ENCODE measurements at places on chromosomes 16 and 17. TPM values are rescaled to one million over a fixed set of nuclear protein-coding genes. Genes with fewer than 3 reads are reported as not detected.

DNA sequence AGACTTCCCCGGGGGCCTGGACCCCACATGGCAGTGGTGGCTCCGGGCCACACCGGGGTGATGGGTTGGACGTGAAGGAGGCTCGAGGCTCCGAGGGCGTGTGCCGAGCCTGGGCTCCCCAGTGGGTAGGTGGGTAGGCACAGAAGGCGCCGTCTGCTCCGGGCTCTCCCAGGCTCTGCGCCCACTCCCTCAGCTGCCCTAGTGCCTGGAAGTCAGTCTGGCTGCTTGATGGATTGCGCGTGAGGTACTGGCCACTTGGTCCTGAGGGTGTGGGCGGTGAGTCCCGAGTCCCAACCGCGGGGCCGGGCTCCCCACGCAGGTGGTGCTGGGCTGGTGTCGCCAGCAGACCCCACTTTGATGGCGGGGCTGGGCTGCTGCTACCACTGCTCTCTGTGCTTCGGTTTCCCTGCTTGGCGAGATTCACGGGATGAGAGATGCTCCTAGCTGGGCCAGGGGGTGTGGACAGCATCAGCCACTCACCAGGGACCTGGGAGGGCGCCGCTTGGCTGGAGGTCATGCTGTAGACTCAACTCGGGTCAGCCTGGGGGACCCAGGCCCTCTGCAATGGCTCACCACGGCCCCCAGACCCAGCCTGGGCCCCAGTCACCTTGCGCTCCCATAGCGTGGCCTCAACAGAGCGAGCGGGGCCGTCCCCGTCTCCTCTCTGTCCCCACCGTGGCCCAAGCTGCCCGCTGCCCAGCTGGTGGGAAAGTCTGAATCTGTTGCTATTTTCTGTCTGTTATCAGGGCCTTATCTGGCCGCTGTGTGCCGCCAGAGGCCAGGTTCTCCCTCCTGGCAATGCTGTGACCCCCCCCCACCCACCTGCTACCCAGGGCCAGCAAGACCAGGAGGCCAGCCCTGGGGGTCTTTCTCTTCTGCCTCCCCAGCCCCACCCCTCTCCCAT lies 26.1 kb downstream of the ZFPM1 start:
- DNase-seq, result no peak

DNA sequence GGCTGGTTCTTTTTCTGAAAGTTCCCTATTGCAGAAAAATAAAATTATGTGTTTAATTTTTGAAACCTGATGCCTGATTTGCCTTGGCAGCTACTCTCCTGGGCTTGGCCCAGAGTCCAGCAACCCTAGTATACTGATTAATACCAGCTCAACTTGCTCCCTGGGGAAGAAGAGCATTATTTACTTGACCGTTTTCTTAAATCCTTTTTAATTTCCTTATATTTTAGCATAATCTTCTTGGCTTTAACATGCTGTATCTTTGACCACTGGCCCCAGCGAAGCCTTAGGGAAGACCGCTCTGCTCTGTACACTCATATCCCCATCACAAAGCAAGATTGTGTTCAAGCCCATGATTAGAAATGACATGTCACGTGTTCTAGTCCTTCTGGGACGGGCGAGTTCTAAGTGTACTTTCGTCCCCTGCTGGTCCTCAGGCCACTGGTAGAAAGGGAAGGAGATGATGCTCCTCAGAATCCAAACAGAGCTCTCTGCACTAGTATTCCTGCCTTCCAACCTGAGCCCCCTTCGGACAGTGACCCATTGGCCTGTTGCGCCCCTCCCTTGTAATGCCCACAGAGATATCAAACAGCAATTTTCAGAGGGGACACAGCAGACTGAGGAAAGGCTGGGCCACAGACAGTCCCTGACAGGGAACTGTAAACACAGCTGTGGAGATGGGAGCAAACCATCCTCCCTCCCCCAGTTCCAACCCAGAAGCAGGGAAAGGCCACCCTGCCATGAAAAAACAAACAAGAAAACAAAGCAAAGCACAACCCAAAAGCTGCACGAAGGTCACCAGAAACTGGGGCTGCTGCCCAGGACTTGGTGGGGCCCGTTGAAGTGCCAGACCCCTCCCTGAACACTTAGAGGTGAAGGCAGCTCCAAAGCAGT lies 4.3 kb upstream of the EZH1 start:
- peak; percentile 5 for DNase-seq

DNA sequence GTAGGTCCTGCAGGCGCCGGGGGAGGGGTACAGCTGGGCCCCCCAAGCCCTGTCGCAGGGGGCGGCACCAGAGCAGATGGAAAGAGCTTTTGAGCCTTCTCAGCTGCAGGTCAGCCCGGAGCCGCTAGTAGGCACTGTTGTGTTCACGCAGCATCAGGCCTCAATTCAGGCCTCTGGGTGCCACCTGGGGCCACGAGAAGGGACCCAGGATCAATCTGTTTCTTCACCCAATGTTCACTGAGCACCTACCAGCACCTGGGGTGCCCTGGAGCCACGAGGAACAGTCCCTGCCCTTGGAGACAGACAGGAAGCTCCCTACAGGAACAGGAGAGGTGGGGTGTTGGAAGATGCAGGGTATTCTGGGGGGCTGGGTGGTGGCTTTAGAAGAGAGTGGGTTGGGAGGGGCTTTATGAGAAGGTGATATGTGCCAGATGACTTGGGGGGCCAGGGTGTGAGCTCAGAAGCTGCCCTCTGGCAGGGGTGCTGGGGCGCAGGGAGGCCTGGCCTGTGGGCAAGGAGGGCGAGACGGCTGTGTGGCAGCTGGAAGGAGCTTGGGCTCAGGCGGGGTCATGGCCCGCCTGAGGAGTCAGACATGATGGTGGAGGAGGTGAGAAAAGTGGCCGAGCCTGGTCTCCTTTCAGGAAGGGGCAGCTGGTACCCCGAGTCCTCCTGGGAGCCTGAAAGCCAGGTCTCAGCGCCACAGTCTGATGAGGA lies 121.9 kb upstream of the GSE1 start:
- DNase-seq, result no peak

- DNase-seq, result no peak
Observed at GRCh38 chr17:19002805-19003542, 1.6 kb downstream of the FAM83G start.

DNA sequence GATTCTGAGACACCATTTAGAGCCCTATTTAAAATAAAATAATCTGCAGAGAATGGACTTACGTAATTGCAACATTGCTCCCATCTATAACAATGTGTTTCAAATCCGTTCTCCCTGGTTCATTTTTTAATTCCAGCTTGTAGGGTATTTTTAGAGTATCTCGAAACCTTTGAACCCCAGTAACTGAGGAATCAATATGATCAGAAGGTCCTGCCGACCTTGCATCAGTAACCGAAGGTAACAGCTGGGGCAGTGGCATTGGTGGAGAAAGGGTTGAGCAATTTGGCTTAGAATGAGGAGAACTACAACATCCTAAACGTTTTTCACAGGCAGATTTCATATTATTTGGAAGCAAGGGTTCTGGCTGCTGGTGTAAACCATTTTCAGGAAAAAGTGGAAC lies 49.3 kb downstream of the N4BP1 start:
- no peak for DNase-seq

DOC2B gene
- total RNA-seq, result 0.31 TPM

PRSS22 gene
- total RNA-seq, result not detected

DNA sequence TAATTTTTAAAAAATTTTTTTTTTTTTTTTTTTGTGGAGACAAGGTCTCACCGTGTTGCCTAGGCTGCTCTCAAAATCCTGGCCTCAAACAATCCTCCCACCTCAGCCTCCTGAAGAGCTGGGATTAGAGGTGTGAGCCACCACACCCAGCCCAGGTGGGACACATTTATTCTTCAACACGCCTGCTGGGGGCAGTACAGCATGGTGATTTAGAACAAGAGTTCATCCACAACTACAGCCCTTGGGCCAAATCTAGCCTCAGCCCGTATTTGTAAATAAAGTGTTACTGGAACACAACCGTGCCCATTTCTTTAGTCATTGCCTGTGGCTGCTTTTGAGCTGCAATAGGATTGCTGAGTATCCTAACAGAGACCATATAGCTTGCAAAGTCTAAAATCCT lies 92.8 kb downstream of the KATNIP start:
- no peak for DNase-seq

RABEP2 gene
- 24.6 TPM for total RNA-seq

DNA sequence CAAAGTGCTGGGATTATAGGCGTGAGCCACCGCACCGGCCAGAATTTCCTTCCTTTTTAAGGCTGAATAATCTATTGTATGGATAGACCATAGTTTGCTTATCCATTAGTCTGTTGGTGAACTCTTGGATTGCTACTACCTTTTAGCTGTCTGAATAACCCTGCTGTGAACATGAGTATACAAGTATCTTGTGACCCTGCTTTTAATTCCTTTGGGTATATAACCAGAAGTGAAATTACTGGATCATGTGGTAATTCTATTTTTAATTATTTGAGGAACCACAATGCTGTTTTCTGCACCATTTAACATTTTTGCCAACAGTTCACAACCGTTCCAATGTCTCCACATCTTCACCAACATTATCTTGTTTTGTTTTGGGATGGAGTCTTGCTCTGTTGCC lies 4.6 kb upstream of the OTOA start:
- DNase-seq, result no peak

GRCh38 chr17:16352303-16352666 lies 984 bp downstream of the CENPV start:
- peak; percentile 37 for DNase-seq

GRCh38 chr16:50591800-50592771 lies 43.9 kb downstream of the NKD1 start:
- DNase-seq, result peak; percentile 44

DNA sequence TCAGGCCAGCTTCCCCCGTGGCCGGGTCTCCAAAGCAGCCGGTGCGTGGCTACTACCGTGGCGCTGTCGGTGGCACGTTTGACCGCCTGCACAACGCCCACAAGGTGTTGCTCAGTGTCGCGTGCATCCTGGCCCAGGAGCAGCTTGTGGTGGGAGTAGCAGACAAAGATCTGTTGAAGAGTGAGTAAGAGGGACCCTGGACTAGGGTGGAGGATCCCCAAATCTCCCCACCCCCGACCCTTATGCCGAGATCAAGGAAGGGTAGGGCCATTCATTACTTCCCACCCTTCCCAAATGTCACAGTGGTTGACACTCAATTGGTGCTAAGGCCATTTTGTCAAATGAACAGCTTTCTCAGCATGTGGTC lies 1.2 kb downstream of the COASY start:
- no peak for DNase-seq

- DNase-seq, result no peak
Observed at GRCh38 chr17:43314611-43315011, 80.8 kb upstream of the RNU2-1 start.

DNA sequence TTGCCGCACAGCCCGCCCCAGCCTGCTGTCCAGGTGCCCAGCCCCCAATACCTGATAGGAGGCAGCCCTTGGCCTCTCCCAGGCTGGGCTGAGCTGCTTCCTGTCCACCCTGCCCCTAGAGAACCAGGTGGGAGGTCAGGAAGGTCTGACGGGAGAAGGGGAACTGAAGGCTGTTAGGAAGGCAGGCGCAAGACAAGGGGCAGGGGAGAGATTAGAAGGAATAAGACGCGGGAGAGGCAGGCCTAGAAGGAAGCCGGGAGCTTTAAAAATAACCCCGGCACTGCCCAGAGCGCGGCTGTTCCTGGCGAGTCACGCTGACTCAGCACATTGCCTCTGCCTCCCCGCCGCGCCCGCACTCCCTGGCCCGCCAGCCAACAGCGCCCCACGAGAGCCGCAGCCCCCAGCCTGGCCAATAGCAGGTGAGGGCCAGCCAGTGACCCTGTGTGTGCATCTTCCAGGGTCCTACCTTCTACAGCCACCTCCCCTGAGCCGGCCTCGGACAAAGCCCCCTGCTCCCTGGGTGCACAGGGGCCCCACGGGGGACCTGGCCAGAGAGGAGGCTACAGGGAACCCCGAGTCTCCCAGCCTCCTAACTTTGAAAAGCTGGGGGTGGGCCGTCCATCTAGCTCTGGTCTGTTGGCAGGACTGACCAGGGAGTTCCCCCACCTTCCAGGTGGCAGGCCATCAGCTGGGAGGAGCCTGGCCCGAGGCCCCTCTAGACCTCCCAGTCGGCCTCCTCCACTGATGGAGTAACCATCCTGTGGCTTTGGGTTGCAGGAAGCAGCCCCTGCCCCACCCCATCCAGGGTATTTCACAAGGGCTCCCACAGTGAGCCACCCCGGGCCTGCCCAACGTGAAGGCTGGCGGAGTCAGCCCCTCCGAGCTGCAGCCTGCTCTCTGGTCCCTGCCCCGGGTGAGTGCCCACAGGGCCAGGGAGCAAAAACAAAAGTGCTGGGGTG lies 4.0 kb downstream of the MAFG start:
- no peak for DNase-seq

WSCD1 gene
- total RNA-seq, result 4.4 TPM

- no peak for DNase-seq
Observed at GRCh38 chr17:40623419-40624210, 24.0 kb downstream of the SMARCE1 start.

Measured in chondrocyte (in vitro differentiated cells).